ENCODE measurements at places on chromosomes 1 and 21.

- peak; percentile 97 for DNase-seq
Measured at GRCh38 chr1:205172729-205173366, 38.7 kb downstream of the DSTYK start.

DNA sequence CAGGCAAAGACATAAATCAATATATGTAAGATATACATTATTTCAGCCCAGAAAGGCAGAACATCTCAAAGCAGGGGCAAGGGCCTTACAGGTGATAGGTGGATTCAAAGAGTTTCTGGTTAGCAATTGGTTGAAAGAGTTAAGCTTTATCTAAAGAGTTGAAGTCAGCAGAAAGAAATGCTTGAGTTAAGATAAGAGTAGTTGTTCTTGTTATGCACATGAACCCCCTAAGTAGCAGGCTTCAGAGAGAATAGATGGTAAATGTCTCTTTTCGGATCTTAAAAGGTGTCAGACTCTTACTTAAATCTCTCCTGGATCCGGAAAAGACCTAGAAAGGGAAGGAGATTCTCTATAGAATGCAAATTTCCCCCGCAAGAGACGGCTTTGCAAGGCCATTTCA lies 8.3 kb upstream of the ZBTB40 start:
- DNase-seq, result peak; percentile 40

DNA sequence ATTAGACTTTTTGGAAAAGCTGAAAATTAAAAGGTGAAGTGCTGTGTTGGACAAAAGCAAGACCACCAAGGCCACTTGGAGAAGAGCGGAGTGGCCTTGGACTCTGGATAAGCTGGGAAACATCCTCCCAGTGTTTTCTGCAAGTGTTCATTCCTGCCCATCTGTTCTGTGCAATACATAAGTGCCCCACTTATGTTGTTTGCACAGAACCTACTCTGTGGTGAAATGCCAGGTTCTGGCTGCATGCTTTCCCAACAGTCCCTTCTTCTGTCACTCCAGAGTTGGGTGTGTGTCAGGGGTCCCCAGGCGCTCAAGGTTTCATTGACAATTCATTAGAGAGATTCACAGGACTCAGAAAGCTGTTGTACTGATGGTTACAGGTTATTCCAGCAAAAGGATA lies 30.3 kb downstream of the NHLH2 start:
- no peak for DNase-seq

DNA sequence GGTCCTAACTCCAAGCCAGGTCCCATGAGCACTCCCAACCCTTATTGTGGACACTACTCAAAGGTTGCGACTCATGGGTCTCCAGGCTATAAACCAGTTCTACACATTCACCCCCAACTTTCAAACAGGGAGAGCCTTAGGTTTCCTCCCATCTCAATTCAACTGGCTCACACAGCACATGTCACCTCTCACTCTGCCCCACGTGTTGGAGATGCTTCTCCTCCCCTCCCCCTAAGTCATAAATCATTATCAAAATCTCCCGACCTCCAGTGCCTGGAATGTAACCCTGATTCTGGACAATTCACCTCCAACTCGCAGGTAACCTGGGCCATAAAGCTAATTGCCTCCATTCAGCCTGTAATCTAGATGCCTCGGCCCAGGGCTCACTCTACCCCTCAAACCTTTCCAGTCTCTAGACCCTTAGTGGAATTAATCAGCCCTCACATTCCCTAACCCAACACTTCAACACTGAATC lies 595 bp downstream of the AK2 start:
- DNase-seq, result peak; percentile 20

GRCh38 chr1:64839732-64840405 lies 95.0 kb downstream of the RAVER2 start:
- DNase-seq, result no peak

DNA sequence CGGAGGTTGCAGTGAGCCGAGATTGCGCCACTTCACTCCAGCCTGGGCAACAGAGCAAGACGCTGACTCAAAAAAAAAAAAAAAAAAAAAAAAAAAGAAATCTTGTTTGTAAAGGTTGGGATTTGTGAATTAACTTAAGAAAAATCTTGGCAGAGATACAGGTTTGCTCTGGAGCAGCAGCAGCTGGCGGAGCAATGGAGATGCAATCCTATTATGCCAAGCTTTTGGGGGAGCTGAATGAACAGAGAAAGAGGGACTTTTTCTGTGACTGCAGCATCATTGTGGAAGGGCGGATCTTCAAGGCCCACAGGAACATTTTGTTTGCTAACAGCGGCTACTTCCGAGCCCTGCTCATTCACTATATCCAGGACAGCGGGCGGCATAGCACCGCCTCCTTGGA lies 5.6 kb downstream of the ZBTB8B start:
- DNase-seq, result no peak

DNA sequence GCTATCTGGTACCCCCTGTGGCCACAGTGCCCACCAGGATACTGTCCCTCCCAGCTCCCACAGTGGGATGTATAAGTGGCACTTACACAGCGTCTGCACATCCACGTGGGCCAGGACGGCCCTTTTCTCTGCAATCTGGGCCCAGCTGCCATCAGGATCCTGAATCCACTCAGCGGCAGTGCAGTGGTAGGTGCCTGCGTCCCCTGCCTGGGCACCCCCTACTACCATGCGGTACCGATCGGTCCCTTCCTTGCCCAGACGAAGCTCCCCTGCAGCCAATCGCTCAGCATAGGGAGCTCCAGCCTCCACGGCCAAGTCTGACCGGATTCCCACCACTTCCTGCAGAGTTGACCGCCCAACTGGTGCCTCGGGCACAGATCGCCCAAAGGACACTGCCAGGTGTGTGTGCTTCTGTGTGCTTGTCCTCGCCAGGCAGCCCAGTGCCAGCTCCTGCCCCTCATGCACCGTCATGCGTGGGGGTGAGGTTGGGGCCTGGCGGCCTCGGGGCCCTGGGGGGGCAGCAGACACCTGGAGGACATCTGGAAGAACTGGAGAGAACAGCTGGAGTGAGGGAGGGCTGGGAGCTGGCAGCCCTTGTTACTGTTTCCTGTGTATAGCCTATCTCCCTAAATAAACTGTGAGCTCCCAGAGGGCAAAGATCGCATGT lies 4.7 kb downstream of the IGSF8 start:
- no peak for DNase-seq

GRCh38 chr1:223363856-223364684 lies at the start of gene SUSD4:
Gene SUSD4, minus strand, starts transcription at chr1:223364176. Its CDS starts 751 bp downstream, at chr1:223363425.
- DNase-seq, result peak; percentile 4

DNA sequence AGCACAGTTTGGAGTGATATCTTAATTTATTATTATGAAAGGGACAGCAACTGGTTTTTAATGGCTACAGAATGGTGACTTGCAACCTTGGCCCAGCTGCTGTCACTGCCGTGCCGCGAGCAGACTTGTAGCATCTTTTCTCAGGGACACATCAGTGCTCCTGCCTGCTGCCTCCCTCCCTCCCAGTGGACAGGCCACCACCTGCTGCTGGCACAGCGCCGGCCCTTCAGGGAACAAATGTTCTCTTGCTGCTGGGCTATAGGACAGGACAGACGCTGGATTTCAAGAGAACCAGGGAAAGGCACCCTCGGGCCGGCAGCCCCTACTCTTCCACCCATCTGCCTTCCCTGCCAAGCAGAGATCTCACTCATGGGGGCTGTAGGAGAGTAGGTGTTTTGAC lies 413.8 kb upstream of the NFIA start:
- no peak for DNase-seq

DNA sequence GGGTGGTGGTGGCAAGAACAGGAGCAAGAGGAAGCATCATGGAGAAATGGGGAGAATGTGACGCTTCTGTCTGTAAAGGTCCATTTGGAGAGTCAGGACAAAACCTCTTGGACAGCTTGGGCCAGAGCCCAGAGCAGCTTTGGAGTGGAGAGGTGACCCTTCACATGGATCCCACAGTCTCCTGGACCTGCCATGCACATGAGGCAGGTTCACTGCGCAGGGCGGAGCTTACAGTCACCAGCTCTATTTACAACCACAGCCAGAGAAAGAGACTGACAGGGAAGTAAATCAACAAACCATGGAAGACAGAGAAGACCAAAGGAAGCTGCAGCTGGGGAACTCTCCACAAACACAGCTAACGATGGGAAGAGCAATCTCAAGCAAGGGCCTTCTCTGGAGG lies 828 bp upstream of the RGS8 start:
- DNase-seq, result no peak

DNA sequence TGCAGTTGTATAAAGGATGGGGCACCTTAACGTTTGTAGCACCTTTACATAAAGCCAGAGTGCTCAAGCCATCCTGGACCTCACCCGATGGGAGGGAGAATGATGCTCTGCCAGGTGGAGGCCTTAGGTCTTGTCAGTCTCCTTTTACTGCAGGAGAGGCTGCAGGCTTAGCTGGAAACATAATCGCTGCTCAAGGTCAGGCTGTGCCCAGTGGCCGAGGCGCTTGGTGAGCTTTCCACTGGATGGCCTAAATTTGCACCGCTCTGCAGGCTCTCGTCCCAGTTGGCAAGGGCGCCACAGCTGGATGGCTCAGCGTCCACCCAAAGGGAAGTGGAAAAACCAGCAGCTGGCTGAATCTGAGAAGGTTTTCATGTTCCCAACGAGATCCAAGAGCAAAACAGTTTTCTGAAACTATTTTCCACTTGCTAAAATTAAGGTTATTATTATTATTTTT lies 438.9 kb downstream of the CAMTA1 start:
- DNase-seq, result no peak

GRCh38 chr1:195954848-195955247 lies 653.4 kb downstream of the KCNT2 start:
- DNase-seq, result no peak

DNA sequence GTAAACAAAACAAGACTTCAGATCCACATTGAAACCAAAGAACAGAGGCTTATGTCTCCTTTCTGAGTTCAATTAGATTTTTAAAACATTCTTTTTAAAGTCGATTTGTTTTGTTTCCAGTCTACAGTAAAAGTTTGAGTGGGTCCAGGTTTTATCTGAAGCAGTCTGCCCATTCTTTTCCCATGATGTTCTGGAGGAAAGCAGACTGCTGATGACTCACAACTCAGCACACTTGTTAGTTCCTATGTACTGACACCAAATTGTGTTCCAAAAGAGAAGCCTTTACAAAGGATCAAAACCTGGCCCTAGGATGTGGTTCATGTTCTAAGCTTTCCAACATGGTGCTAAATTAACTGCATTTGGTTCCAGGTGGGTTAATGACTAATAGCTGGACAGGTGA lies 11.4 kb upstream of the CCN1 start:
- DNase-seq, result peak; percentile 73

GRCh38 chr1:57832612-57833011 lies 408.8 kb upstream of the DAB1 start:
- DNase-seq, result no peak

- no peak for DNase-seq
Measured at GRCh38 chr1:155136748-155137147, 1.1 kb downstream of the SLC50A1 start.

DNA sequence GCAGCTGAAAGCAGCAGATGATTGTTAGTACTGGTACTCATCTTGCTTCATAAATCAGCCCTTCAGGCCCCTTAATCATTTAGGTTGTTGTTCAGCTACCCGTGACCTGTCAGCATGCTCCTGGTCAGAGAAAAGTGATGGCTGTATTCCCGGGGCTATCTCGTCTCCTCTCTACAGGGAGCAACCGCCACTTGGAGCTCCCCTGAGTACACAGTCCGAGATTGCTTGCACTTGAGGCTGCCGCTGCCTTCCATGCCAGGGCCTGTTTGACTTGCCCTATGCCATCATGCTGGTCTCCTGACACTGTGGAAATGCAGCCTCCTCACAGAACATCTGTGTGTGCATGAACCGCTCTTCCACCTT lies 97.5 kb downstream of the SPATA46 start:
- DNase-seq, result no peak

DNA sequence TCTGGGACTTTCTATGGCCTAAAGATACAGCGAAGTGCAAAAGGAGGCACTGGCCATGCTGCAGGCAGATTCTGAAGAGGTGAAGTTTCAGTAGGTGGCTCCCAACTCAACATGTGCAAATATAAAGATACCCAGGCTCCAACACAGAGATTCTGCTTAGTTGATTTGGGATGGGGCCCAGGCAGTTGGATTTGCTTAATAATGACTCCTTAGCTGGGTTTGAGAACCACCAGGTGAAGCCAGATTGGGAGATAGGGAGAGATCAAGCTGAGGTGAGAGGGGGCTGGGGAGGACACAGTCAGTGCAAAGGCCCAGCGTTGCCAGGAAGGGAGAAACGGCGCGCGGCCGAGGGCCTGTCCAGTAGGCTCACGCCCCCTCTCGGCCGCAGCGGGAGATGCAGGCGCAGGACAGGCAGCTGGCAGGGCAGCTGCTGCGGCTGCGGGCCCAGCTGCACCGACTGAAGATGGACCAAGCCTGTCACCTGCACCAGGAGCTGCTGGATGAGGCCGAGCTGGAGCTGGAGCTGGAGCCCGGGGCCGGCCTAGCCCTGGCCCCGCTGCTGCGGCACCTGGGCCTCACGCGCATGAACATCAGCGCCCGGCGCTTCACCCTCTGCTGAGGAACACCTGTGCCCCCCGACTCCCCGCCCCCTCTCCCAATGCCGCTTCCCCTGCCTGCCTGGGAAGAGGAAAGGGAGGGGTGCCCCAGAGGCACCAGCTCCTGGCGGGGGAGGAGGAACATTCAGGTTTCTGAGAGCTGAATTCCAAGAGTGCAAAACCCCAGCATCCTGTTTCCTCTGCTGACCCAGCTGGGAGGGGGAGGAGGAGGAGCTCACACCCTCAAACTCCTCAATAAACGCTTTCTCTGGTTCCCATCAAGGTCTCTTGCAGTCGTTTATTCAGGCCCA lies 1.2 kb downstream of the FAM167B start:
- peak; percentile 80 for DNase-seq

- no peak for DNase-seq
Measured at GRCh38 chr1:188194916-188195315, 1366.2 kb downstream of the PLA2G4A start.

DNA sequence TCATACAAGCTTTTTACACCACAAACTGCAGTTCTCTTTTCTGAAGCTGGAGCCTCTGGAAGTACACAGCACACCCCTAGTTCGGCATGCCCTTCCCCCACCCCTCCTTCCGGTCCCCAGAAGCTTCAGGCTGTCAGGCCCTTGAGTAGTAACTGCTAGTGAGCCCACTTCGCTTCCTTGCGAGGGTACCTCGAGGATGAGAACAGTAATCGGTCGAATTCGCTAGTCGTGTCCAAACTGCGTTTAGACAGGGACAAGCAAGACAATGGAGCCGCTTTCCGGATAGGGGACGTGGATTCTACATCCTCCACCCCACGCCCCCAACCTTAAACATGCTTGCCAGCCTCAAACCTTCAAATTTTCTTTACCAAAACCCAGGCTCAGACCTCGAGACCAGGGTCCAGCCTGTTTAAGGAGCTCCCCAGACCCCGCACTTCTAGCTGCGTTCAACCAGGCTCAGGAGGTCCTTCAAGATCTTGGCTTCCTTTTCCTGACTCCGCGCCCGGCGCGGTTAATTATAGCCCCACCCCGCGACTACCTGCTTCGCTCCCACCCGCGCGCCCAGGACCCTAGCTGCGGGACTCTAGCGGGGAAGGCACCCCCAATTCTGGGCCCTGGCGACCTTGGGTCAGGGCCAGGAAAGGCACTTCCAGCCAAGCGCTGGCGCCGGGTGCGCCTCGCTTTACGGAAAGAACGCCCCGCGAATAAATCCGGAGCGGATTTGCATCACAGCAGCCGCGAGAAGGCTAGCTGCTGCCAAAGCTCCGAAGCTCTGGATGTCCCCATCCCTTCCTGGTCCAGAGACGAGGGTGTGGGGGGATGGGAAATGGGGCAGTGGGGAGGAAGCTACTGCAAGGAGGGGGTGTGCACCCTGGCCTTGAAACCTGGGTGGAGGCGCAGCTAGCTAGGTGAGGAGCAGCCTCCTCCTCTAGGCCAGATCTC lies 8.1 kb upstream of the TSPAN1 start:
- DNase-seq, result no peak
